T follicular helper cell (primary cell): ENCODE measurements at places on chromosomes 12 and 14.

GRCh38 chr12:48512855-48513254, 12.6 kb upstream of the OR8S1 start:
- DNase-seq = no peak

DNA sequence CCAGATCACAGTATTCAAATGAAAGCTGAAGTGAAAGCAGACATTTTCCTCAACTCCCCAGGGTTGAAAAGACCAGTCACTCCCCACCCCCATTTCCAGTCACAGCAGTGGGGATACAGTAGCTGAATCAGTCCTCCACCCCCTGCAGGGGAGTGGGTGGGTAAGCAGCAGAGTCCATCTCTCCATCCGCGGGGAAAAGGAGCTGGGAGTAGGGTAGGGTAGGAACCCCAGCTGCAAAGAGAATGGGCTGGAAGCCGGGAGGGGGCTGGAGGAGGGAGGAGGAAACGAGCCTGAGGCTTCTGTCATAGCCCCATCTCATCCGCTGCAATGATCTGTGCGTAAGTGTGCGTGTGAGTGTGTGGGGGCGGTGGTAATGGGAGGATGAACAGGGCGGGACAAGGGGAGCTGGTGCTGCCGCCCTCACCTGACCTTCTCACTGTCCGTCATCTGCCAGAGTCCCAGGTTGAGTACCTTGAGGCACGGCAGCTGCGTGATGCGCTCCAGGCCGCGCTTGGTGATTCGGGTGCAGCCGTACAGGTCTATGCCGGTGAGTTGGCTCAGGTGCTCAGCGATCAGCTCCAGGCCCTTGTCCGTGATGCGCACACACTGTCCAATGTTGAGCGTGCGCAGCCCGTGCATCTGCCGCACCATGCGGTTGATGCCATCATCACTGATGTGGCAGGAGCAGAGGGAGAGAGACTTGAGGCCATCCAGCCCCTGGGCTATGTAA, 1.8 kb downstream of the FBXL14 start:
- peak; percentile 40 for DNase-seq

- no peak for DNase-seq
Observed at GRCh38 chr12:6047249-6048237, 76.9 kb downstream of the VWF start.

GRCh38 chr14:90669731-90670130, 146.5 kb downstream of the TTC7B start:
- DNase-seq = no peak

DNA sequence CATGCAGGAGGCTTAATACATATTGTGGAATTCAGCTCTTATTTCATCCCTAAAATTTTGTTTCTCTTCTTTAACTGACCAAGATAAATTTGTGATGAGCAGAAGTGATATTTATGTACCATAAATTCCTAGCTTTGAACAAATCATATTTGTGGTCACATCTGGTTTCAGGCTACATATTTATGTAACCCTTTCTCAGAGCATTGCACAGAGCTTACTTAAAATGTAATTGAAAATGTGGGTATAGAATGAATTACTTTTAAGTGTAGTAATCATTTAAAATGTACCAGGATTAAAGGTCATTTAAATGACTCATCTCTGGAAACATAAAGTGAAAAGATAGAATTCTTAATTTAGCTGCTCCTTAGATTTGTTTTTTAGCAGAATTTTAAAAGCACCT, 129.9 kb upstream of the FRMD6 start:
- DNase-seq = no peak

DNA sequence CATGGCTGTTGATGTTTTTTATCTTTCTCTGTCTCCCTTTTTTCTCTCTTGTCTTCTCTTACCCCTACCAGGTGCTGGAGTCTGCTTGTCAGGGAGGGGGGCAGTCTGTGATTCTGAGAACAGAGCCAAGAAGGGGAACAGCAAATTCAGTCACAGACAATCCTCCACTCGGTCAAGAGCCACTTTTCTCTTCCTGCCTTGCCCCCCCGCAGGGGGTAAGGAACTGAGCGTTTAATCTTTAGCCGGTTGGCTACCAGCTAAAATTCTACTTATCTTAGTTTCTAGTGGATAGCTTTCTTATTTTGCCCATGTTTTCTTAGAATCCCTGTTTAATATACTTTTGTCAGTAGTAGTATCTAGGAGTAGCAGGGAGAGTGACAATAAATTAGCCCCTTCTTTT, 1.9 kb downstream of the RIMKLB start:
- no peak for DNase-seq

DNA sequence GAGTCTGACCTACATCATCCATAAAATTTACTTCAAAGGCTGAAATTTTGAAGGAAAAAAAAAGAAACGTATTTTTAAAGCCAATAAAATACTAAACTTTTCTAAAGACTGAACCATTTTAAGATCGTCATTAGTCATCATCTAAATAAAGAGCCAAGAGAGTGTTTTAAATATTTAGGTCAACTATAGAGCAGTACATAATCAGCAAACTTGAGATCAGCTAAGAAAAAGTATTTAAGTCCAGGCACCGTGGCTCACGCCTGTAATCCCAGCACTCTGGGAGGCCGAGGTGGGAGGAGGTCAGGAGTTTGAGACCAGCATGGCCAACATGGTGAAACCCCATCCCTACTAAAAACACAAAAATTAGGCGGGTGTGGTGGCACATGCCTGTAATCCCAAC, 35.5 kb downstream of the HECTD1 start:
- no peak for DNase-seq

GRCh38 chr14:68333262-68333661, 459.6 kb downstream of the ZFP36L1 start:
- no peak for DNase-seq

DNA sequence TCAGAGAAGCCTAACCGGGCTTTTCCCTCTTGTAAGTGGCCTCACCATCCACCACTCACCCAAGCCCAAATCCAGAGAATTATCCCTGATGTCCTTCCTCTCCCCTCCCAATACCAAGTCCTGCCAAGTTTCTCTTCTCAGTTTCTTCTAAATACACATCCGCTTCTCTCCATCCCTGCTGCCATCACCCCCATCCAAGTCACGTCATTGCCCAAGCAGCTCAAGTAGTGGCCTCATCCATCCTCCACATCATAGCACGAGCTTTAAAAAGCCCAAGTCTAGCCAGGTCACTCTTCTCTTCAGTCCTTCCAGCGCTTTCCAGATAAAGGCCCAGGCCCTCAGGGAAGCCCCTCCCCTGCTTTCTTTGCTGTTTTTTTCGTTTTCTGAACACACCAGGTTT, 25.4 kb downstream of the IL31 start:
- DNase-seq = no peak

GRCh38 chr12:3132636-3133404, 55.6 kb downstream of the TSPAN9 start:
- no peak for DNase-seq

GRCh38 chr12:19953734-19954133, 414.6 kb upstream of the PDE3A start:
- no peak for DNase-seq

- DNase-seq = no peak
Observed at GRCh38 chr12:44287545-44287944, 451.7 kb downstream of the TMEM117 start.

DNA sequence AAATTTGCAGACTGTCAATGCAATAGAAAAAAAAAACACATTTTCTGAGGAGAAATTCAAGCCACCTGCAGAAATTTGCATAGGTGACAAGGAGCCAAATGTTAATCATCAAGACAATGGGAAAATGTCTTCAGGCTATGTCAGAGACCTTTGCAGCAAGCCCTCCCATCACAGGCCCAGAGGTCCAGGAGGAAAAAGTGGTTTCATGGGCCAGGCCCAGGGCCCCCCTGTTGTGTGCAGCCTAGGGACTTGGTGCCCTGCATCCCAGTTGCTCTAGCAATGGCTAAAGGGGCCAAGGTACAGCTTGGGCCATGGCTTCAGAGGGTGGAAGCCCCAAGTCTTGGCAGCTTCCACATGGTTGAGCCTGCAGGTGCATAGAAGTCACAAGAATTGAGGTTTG, 60.6 kb downstream of the TC2N start:
- no peak for DNase-seq
